ENCODE measurements at places on chromosomes 5 and 9.

DNA sequence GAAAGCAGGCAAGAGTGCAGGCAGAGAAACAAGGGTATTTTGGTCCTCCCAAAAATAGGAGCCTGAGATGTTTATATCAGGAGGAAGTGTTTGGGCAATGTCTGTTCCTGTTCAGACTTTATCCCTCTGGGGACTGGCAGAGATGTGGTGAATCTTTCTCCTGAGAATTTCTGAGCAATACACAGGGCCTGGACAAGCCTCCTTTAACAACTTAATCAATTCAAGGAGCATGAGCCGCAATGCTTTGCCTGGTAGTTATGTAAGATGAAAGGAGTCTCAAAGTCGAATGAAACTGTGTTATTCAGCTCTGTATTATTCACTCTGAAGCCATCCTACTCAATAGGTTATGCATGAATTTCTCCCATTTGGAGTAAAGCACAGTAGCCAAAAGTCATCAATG is 365.6 kb downstream of the MAN2A1 start:
- DNase-seq = no peak

- no peak for DNase-seq
Observed at GRCh38 chr5:116371431-116371830, 203.2 kb downstream of the SEMA6A start.

DNA sequence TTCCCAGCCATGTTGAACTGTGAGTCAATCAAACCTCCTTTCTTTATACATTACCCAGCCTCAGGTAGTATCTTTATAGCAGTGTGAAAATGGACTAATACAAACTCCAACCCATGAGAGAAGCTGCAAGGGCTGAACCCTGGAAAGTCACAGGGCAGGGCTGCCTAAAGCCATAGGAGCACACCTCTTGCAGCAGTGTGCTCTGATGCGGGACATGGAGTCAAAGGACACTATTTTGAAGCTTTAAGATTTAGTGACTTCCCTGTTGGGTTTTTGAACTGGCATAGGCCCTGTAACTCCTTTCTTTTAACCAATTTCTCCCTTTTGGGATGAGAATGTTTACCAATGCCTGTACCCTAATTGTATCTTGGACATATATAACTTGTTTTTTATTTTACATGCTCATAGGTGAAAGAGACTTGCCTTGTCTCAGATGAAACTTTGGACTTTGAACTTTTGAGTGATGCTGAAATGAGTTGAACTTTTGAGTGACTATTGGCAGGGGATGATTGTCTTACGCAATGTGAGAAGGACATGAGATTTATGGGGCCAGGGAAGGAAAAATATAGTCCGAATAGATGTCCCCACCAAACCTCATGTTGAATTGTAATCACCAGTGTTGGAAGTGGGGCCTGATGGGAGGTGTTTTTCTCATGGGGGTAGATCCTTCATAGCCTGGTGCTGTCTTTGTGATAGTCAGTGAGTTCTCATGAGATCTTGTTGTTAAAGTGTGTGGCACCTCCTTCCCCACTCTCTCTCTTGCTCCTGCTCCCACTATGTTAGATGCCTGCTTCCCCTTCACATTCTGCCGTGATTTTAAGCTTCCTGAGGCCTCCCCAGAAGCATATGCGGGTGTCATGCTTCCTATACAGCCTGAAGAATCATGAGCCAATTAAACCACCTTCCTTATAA is 159.5 kb upstream of the SPEF2 start:
- no peak for DNase-seq

- DNase-seq = no peak
Observed at GRCh38 chr5:9112520-9113291, 433.2 kb downstream of the SEMA5A start.

DNA sequence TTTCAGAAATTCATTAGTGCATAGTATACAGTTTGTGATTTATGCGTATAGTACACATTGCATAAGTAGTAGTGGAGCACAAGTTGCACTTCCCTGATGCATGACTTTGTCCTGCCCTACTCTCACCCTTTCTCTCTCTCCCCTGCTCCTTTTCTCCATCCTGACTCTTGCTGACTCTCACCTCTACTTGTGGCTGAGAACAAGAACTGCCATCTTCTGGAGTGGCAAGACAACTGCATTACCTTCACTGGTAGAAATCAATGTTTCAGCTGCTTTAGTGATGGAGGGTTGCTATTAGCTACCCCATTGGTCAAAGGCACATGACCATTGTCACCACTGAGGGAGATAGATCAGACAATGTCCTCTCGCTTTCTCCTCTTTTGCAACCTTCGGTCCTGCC is 26.9 kb downstream of the SPEF2 start:
- no peak for DNase-seq

- DNase-seq = no peak
Observed at GRCh38 chr9:115548609-115549260, 430.8 kb upstream of the TNC start.

All from stimulated activated CD8-positive, alpha-beta memory T cell treated with anti-CD3 and anti-CD28 coated beads, Interleukin-4, amount 100 ng/mL, for 1 hour (primary cell).